Cerebellum (tissue), 4 donors: ENCODE measurements at places on chromosomes 3 and 15. TPM values are rescaled to one million over a fixed set of nuclear protein-coding genes. Genes with fewer than 3 reads are reported as not detected.

GRCh38 chr3:117868766-117869165 lies 1159.2 kb downstream of the TUSC7 start:
- no peak for DNase-seq

GRCh38 chr3:111362381-111363009 lies 179.5 kb upstream of the CD96 start:
- no peak for DNase-seq

GRCh38 chr3:11212784-11213183 lies 58.5 kb downstream of the HRH1 start:
- DNase-seq = no peak

- no peak for DNase-seq
Measured at GRCh38 chr15:96322536-96323318, 7.8 kb upstream of the NR2F2 start.

DNA sequence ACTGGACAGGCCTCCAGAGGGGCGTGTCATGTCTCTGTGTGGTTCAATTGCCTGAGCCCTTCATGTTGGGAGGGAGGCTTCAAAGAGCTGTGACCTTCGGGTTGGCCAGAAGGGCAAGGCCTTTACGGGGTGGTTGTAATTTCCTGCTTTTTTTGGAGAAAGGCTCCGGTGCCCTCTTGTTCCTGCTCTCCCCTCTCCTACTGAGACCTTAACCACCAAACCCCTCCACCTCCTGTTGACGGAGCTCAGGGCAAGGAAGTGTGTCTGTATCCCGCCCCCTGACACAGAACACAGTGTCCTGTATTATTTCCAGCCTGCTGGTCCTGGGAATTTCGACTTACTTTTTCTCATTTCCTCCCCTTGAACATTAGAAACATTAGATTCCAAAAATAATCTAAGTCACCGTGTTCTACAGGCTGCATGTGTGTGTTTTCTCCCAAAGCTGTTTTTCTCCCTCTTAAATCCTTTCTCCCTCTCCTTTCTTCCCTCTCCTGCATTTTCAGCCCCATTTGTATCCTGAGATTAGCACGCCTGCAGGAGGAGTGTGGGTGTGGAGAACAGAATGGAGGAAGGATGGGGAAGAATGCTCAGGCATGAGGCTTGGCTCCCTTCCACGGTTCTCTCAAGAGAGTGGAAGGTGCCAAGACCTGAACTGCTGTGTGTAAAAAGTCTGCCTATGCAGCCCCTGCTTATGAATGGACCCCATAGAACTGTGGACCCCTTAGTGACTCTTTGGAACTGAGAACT lies 285.4 kb upstream of the ROPN1 start:
- no peak for DNase-seq

DNA sequence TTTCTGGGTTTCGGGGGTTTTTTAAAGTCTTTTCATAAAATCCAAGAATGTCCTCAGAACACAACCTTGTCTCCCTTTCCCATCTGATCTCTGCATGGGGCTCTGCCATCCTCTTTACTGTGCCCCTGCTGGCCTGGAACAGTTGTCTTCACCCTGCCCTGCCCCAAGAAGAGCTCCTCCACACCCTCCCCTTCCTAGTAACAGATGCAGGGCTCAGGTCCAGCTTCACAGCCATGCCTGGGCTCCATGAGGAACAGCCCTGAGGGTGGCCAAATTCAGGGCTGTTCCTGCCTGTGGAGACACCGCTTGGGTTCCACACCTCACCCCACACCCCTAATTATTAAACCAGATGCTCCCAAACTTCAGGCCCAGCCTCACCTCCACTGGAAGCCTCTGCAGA lies 12.9 kb upstream of the ULK3 start:
- no peak for DNase-seq

DNA sequence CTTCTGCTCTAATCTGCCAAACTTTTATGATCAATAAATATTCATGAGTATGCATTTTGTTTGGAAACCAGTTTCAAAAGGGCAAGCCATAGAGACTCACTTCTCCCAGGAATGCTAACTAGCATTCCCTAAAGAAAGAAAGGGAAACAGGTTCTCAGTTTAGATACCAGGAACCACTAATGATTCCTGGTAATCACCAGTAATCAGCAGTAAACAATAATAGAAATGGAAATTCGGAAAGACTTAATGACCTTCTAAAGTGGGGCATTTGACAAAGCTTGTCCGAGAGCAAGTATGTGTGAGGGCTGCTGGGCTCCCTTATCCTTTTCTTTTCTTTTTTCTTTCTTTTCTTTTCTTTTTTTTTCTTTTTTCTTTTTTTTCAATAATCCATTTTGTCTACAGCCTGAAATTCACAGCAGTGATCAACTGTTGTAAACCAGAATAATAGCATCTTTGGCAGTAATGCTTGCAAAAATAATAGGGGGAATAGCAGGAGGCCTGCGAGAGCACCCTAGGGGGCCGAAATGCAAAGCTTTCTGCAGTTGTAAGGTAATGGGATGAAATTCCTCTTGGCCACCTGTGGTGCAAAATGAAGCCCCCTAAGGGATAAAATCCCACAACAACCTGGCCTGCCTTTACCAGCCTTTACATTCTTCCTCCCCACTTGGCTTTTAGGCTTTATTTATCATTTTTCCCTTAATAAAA lies 253.2 kb downstream of the ZPLD1 start:
- no peak for DNase-seq

DNA sequence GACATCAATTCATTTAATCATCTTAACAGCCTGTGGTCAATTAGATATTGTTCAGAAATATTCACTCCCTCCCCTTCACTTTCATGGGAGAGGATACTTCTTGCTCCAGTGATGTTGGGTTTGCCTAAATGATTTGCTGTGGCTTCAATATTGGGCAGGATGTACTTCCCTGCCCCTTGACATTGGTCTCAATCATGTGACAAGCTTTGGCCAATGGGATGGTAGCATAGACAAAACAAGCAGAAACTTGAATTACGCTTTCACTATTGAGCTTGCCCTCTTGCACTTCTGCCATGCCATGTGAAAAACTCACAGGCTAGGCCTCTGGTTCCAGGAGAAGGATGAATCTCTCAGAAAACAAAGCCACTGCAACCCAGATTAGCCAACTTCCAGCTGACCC lies 42.2 kb upstream of the STT3B start:
- DNase-seq = no peak

GRCh38 chr3:48655606-48656005 lies 7.1 kb downstream of the CELSR3 start:
- no peak for DNase-seq

DNA sequence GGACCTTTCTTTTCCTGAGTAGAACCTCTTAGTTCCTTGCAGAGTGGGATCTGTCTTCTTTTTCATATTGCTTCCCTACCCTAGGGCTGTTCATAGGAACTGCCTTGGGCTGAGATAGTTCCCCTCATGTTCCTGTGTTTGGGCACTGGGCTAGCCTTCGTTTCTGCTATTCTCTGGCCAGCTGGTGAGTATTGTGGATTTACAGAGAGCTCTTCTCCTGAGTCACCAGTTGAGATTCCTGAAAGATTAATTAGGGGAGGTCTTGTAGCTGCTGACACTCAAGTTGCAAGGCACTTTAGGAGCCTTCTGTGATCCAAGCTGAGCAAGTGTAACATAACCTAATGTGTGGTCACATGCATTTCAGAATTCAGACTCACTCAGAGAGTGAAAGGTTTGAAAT lies 30.7 kb downstream of the CHD2 start:
- no peak for DNase-seq

- DNase-seq = no peak
Measured at GRCh38 chr3:39501968-39502837, 34.7 kb downstream of the MOBP start.

DNA sequence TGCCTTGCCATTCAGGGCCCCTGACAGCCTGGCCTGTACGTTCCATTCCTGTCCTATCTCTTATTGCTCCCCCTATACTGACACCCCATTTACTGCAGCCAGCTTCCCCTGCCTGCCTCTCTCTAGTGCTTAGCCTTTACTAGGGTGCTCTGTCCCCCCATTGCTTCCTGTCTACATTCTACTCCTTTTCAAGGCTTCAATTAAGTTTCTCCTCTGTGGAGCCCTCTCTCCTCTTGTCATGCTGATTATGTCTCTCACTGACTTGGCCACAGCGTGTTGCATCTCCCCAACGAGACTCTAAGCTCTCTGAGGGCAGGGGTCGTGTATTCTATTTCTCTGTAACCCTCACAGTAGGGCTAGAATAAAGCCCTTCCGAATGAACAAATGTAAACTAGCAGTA lies 185.2 kb downstream of the RPLP1 start:
- DNase-seq = no peak

- no peak for DNase-seq
Measured at GRCh38 chr3:89440386-89440785, 333.0 kb downstream of the EPHA3 start.

SCN5A gene
- total RNA-seq = 2.3 TPM

CTXN2 gene
- 1.00 TPM for total RNA-seq

TMEM212 gene
- total RNA-seq = not detected

SAXO2 gene
- 13.8 TPM for total RNA-seq

LRRC49 gene
- total RNA-seq = 106 TPM

TMEM158 gene
- 5.2 TPM for total RNA-seq

SNRPN gene
- total RNA-seq = 236 TPM

ITIH4 gene
- 8.0 TPM for total RNA-seq

FGF12 gene
- total RNA-seq = 39.9 TPM

DPPA2 gene
- not detected for total RNA-seq

PPP4R2 gene
- 70.9 TPM for total RNA-seq

C3orf70 gene
- total RNA-seq = 28.4 TPM
